ENCODE measurements at places on chromosomes 1 and 21. TPM values are rescaled to one million over a fixed set of nuclear protein-coding genes. Genes with fewer than 3 reads are reported as not detected.

ODR4 gene
- 35.0 TPM for polyA plus RNA-seq

DNA sequence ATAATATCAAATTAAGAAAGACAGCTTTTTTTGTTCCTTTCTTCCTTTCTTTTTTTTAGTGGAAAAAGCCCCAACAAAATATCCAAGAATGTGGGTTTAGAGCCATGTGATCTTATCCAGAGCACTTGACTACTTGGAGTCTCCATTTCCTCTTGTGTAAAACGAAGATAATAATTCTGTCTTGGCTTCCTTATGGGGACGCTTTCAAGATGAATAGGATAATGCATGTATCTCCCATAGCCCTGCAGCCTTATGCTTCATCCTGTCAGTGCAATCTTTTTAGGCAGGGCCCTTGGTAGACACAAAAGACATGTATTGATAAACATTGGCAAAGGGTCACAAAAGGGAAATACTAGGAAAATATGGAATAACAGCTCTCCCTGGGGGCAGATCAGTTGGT is 34.8 kb downstream of the ZBTB18 start:
- no peak for DNase-seq

DNA sequence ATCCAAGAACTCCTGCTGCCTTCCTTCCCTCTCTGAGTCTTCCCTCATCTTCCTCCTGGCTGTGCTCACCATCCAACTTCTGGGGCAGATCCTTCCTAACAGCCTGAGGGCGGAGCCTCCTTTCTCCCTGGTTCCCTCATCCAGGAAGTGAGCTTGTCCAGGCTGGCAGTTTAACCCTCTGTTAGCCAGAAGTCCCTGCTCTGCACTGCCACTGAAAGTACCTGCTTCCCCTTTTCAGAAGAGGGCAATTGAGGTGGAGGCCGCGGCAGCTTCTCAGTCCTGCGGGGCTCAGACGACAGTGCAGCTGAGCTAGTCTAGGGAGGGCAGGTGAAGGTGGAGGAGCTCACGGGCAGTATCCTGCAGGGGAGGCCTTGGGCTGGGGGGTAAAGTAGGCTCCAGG is 149.1 kb downstream of the FCRL5 start:
- DNase-seq, result no peak

SLC45A1 gene
- 0.91 TPM for polyA plus RNA-seq

CAMK1G gene
- polyA plus RNA-seq, result 8.8 TPM

STPG1 gene
- polyA plus RNA-seq, result 8.9 TPM

- no peak for DNase-seq
Observed at GRCh38 chr1:12631571-12631970, 12.3 kb upstream of the AADACL4 start.

DNA sequence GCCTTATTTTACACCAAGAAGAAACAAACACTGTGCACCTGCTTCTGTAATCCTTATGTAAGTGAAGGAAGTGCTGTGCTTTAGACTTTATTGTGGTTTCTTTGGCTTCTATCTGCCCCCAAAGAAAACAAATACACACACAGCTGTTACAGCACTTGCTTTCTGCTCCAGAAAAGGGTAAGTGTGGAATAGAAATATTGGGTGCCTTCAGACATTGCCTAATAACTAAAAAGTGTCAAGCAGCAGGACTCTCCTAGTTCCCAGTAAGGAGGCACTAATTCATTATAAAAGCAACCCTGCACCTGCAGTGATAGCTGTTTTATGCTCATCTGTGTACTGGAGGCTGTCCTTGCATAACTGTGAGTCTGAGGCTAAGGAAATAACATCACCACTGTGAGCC is 23.4 kb upstream of the PRRX1 start:
- no peak for DNase-seq

DNA sequence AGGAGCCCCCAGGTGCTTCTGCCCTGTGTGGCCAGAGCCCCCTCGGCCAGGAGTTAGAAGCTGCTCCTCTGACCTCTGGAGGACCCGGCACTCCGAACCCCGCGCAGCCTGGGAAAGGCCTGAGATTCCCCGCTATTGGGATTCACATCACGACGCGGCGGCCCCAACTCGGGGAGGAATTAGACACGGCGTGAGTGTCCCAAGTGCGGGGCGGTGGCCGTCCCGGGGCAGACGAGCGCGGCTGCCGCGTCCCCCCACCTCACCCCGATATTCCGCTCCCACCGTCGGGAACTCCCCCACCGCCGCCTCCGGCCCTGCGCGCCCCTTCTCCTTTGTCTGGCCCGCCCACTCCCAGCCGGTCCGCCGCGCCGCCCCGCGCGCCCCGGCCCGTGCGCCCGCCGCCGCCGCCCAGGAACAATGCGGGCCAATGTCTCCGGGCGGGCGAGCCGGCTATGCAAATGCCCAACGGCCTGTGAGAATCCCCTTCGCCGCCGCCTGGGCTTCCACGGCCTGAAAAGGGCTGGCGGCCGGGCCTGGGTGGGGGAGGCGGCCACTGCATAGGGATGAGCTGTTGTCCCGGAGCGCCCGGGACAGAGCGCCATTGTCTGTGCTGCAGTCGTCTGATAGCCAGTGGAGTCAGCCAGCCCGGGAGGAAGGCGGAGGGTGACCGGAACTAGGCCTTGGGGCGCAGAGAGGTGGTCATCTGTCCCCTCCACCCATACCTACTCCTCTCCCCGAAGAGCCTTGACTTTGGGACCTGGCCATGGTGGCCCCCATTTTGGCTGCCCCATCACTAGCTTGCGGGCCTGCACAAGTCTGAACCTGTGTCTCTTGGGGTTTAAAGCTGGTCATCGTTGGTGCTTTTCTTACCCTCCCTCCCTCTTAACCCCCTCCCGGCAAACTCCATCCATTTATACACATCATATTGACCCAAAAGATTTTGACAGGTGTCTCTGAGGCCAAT is 19.4 kb downstream of the RHBG start:
- no peak for DNase-seq

DNA sequence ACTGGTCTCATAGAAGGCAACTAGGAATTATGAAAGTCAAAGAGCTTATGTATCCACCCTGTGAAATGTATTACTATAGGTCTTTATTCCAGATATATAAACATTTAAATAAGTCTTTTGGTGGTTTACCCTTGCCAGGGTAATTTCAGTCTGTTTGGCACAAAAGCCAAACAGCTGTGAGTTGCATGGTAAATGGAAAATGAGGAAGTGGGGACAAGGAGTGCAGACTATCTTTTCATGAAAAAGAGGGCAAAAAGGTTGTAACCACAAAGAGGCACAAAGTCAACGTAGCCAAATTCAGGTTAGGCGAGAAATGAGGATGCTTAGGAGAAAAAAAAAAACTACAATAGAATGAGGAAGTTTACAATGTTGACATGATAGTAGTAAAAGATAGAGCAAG is 492.3 kb upstream of the PRMT6 start:
- no peak for DNase-seq

GRCh38 chr1:2509589-2509988 is 16.8 kb downstream of the PANK4 start:
- DNase-seq, result no peak

RBBP5 gene
- 20.4 TPM for polyA plus RNA-seq

DNA sequence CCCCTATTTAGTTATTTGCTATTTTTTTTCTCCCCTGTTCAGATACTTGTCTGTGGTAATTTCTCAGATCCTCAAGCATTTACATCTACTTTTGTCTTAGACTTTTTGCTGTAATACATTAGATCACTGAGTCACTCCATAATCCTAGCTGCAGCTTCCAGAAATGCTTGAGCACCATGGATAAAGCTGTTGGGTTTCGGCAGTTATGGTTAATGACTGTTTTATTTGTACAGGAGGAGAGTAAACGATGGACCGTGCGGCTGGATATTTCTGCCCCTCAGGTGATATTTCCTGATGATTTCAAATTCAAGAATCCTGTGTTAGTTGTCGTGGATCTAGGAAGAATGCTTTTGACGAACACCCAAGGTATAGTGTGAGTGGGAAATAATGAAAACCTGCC is 42.9 kb downstream of the VPS13D start:
- DNase-seq, result no peak

DNA sequence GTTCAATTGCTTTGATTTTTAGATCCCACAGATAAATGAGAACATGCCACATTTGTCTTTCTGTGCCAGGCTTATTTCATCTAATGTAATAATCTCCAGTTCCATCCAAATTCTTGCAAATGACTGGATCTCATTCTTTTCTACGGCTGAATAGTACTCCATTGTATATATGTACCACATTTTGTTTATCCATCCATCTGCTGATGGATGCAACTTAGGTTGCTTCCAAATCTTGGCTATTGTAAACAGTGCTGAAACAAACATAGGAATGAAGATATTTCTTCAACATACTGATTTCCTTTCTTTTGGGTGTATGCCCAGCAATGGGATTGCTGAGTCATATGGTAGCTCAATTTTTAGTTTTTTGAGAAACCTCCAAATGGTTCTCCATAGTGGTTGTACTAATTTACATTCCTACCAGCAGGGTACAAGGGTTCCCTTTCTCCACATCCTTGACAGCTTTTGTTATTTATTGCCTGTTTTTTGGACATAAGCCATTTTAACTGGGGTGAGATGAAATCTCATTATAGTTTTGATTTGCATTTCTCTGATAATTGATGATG is 344.4 kb downstream of the KCTD3 start:
- no peak for DNase-seq

FBXO44 gene
- 15.8 TPM for polyA plus RNA-seq

- DNase-seq, result no peak
Observed at GRCh38 chr1:153553096-153553495, 4.0 kb upstream of the S100A3 start.

- no peak for DNase-seq
Observed at GRCh38 chr1:201400212-201400851, 1.2 kb upstream of the LAD1 start.

DNA sequence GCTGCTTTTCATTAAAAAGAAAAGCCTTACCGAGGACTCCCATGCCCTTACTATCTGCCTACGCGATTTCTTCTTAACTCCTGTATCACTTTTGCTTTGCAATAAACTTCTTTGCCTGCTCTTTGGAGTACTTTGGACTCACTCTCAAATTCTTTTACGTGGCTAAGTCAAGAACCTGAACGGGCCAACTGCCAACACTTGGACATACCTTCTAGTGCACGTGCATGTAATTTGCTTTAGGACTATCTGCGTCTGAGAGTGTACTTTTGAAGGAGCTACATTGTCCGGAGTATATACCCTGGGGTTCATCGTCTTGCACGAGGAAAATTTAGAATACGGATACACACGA is 3.6 kb upstream of the OTUD3 start:
- peak; percentile 17 for DNase-seq

GNG4 gene
- polyA plus RNA-seq, result 1.3 TPM

DNA sequence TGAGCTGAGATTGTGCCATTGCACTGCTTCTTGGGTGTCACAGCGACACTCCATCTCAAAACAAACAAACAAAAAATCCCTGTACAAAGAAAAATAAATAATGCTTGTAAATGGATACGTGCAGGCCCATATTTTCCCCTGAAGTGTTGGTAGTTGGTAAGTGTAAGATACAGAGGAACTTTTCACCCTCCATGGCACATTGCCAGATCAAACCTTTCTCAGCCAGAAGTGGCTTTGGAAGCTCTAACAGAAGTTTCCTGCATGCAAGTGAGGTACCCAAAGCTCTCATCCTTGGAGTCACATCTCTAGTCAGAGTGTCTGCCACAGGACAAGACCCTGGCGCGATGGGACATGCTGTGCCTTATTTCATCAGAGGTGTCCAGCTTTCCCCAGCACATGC is 7.3 kb downstream of the NDUFV3 start:
- no peak for DNase-seq

DNA sequence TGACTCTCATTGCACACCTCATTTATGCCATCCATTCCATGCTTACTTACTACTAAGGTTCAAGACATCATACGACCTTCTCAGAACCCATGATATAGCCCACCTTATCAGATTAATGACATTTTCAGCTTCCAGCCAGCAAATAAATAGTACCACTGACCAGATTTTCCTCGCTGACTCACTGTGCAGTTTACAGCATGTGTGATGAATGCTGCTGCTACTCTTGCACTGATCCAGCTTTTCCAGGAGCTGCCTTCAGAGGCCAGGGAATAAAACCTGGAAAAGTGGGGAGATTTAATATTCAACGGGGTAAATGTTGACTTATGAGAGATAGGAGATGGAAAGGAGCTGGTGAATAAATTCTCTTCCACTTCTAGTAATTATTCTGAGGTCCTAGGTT is 247.1 kb downstream of the COL11A1 start:
- no peak for DNase-seq

DNA sequence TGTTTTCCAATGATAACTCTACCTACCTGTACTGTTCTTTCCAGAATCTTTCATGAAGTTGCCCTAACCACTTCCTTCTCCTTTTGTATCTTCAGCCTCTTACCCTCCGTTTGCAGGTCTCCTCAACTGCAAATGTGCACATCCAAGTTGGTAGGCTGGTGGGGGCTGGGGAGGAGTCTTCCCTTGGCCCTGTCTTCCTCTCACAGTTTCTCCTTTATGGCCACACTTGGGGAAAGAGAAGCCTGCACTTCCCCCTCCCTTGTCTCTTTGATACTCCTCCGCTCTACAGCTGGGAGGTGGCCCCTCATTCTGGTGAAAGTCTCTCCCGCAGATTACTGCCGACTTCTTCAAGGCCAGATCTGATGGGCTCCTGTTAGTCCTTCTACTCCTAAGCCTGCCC is 26.9 kb upstream of the GPR88 start:
- DNase-seq, result no peak

- peak; percentile 66 for DNase-seq
Observed at GRCh38 chr1:95042286-95042685, 30.5 kb downstream of the ALG14 start.

KCNH1 gene
- 0.18 TPM for polyA plus RNA-seq

Measured in right lung (tissue), 10 donors.